ENCODE measurements at places on chromosomes 2 and 18. TPM values are rescaled to one million over a fixed set of nuclear protein-coding genes. Genes with fewer than 3 reads are reported as not detected.

GRCh38 chr18:65279668-65280305, 471.0 kb upstream of the CDH7 start:
- DNase-seq, result no peak

DNA sequence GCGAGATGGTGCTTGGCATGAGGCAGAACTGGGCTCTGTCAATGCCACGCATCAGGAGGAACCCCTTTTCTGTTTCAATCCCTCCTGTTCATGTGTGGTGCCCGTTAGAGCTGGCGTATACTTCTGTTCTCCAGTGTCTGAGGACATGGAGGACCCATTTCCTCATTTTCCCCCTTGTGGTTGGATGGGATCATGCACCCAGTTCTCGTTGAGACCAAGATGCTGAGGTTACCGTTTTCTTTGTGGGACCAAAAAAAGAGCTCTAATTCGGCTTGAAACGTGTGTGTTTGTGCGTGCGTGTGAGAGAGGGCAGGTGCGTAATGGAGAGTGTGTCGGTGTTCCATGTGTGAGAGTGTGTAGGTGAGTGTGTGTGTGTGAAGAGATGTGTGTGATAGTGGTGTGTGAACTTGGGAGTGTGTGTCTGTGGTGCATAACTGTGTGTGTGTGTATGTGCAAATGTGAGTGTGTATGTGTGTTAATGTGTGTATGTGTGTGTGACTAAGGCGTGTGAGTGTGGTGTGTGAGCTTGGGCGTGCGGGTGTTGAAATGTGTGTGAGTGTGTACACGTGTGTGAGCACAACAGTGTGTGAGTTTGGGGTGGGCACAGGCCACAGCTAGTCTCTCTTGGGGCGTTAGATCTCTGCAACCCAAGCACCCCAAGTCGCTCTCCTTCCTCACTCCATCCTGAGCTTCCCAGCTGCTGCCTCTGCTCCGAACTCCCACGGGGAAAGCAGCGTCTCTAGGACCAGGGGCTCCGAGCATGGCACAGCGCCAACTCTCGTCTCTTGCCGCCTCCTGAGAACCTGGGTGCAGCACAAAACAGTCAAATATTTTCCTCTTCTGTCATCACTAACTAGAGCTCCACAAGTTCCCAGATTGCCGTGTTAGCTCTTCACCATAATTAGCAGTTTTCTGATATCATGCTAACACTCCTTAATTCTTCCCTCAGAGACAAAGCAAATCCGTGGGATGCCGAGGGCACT, 75.8 kb downstream of the LONRF2 start:
- peak; percentile 18 for DNase-seq

DNA sequence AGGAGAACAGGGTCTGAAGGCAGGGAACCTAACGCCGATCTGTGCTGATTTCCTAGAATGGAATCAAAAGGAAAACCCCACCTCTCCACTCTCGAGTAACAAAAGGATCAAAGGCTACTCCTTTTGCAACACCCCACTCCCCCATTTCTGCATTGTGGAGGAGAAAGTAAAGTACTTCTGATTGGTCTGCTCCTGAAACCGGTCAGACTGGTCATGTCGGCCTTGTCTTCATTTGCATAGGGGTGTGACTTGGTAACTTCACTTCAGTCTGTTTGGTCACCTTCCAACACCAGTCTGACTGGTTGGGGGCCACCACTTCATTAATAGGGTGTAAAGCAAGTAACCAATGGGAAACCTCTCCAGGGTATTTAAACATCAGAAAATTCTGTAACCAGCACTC, 771.9 kb downstream of the ERBB4 start:
- no peak for DNase-seq

Gene SIX3
- total RNA-seq, result not detected

Gene ESPNL
- total RNA-seq, result 4.2 TPM

DNA sequence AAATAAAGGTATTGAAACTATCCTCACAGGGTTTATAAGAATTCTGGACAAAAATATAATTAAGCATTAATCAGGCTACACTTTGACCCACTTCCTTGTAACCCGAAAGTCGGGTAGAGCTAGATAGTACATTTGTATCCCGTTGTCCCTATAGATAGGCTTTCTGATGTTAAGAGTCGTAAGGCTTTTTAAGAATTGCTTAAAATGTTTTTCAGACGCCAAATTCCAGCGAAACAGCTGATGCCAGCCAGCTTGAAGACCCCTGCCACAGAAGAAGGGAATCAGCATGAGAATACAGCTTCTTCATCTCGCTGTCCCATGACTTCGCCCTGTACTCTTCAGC, 962 bp upstream of the GPR155 start:
- no peak for DNase-seq

DNA sequence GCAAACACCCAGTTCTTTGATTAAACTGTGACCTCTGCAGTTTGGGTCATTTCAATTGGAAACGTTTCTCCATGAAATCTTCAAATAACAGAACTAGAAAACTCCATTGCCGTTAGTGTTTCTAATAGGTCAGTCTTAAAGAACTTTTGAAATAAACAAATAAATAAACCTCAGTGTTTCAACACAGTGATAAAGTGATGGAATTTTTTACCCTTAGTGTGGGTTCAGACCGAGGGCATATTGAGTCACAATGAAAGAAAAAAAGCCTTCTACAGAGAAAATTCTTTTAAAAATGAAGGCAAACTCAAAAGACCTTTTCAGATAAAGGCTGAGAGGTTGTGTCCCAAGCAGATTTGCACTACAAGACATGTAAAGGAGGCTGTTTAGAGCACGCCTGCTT, 149.6 kb downstream of the NCKAP5 start:
- DNase-seq, result peak; percentile 18

Gene ERBB4
- total RNA-seq, result not detected

Gene EVX2
- not detected for total RNA-seq

Gene CTLA4
- not detected for total RNA-seq

GRCh38 chr18:35610724-35611123, 29.2 kb downstream of the GALNT1 start:
- DNase-seq, result no peak

- DNase-seq, result no peak
Measured at GRCh38 chr2:5042666-5043440, 649.3 kb upstream of the SOX11 start.

Gene PCARE
- not detected for total RNA-seq

Gene INO80B
- 11.7 TPM for total RNA-seq

DNA sequence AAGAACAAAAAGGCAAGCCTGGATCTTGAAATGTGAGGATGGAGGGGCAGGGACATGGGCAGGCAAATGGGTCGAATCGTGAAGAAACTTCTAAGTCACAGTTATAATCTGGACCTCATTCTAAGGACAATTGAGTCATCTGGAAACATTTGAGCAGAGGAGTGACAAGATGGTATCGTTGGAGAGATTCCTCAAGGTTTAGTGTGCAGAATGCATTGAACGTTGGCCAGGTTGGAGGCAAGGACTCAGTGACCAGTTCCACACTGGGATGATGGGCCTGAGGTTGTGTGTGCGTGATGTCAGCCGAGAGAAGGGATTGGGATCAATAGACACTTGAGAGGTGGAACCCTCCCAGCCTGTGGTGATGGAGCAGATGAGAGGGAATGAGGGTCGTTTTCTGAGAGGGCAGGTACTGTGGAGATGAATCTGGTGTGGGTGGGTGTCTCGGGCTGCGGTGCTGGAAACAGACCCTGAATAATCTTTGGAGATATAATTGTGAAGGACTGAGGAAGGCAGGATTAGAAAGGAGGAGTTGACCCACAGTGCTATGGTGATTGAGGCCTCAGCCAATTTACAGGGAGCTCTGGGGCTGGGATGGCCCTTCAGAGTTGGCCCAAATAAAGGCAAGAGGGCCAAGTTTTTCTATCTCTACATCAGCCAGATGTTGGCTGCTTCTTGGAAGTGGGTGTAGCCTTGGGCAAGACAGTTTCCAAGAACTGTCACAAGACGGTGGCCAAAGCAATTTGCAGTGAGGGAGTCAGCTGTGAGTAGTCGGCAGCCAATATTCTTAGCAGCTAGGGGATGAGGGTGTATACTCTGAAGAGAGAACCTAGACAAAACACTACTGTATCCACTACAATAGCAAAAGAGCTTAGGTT, 5.8 kb upstream of the ZNF532 start:
- DNase-seq, result peak; percentile 67

- DNase-seq, result no peak
Measured at GRCh38 chr2:198408171-198408570, 603.8 kb downstream of the PLCL1 start.

Gene NHEJ1
- 24.2 TPM for total RNA-seq

DNA sequence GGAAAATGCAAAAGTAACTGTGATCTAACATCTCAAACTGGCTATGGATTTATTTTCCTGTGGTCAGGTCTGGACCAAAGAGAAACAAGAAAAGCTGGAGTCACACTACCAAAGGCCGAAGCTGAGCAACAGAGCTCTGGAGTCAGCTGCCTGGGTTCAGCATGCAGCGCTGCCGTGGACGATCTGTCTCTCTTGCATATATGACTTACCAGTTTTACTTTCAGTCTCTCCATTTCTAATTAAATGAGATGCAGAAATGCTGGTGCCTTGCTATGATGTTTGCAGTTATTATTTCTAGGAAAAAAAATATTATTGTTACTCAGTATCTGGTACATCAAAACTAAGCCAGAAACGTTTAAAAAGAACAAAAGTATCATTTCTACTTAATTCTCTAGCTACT, 813.2 kb downstream of the RNF144A start:
- DNase-seq, result no peak

DNA sequence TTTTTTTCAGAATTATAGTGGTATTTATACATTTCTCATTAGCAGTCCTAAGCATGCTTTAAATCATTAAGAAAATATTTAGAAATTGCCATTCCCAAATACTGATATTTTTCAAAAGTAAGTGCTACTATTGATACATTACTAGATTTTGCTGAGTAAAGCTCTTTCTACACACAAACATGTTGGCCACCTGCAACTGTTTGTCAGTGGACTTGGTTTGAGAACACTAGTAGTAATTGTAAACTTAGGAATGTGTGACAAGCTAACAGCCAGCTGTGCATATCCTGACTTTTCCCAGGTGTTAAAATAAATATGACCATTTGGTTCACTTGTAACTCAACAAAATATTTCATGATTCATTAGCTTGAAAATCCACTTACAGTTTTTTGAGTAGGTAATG, 103.1 kb downstream of the MSTN start:
- DNase-seq, result no peak

DNA sequence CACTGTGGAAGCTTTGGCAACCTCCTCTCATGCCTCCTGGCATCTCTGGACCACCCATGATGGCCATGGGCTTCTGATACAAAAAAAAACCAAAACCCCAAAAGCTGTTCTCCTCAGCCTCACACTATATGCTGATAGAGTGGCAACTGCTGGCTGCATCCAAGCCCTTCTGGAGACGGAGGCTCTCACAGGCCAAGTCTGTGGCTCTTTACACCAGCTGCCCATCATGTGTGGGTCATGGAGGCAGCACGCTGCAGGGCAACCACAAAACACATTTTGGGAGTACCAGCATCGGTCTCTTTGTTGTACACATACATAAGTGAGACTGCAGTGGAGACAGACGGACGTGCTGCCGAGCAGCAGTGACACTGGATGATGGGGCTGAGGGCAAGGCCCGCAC, 45.3 kb downstream of the SP110 start:
- no peak for DNase-seq

Gene AOX1
- total RNA-seq, result 57.4 TPM

GRCh38 chr2:200165687-200166086, 140.8 kb upstream of the SPATS2L start:
- no peak for DNase-seq

DNA sequence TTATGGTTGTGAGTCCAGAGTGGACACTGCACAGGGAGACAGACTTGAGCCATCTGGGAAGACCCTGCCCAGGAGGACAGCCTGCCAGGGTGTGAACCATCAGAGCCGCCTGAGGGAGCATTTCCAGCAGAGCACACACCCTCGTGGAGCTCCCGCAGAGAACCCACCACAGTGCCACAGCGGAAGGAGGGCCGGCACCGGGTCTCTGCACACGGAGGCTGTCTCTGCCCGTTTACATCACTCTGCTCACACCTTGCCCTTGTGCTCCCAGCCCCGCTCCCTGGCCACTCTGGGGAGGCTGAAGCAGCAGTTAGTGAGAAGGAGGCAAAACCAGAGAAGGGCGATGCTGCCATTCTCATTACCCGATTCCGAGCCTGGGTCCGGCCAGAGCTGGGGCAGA, 161.9 kb downstream of the KLHL29 start:
- DNase-seq, result no peak

Gene MTCL1
- total RNA-seq, result 80.5 TPM

DNA sequence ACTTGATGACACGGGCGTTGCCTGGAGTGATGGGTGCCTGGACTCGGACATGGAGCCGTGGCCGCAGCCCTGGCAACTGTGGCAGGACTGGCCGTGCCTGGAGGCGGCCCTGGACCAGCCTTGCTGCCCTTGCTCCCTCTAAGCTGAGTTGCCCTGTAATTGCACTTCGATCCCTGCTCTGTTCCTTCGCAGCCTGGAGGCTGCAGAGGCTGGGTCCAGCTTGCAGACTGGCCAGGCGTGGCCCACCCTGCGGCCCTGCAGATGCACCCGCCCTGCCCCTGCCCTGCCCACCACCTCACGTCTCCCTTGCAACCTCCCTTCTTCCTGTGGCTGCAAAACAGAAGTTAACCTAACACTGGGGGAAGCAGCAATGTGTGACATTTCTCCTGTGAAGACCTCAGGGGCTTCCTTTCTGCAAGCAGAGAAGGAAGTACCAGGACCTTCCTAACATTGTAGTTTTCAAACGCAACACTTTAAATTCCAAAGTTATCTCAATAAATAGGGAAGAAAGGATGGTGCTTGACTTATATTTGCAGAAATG, 174.6 kb upstream of the TPO start:
- DNase-seq, result no peak

GRCh38 chr18:21110713-21111345, 784 bp downstream of the ROCK1 start:
- DNase-seq, result peak; percentile 48

DNA sequence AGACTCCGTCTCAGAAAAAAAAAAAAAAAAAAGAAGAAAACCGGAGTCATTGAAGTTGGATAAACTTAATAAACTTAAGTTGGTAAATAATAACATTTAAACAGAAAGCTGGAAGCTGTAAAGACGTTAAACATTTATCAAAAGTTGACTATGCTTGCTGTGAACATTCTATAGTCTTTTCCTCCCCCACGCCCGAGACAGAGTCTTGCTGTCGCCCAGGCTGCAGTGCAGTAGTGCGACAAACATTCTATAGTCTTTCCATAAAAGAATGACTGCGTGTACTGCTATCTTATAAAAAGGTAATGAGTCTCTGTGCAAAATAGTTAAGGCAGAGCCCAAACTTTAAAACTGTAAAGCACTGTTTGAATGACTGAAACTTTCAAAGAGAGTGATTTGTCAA, 45.2 kb downstream of the PPP4R1 start:
- no peak for DNase-seq

Gene CIB4
- not detected for total RNA-seq

GRCh38 chr18:57141208-57142129, 5.4 kb upstream of the BOD1L2 start:
- no peak for DNase-seq

Gene ST6GAL2
- 5.2 TPM for total RNA-seq

Gene DPP10
- total RNA-seq, result 0.32 TPM

GRCh38 chr2:37224063-37224462, 7.3 kb downstream of the CEBPZ start:
- no peak for DNase-seq

Gene SNED1
- 6.5 TPM for total RNA-seq

- DNase-seq, result peak; percentile 95
Measured at GRCh38 chr18:34709104-34709503, 994 bp upstream of the DTNA start.

GRCh38 chr2:38438883-38439612, 62.0 kb upstream of the ATL2 start:
- DNase-seq, result no peak
